ENCODE measurements at places on chromosomes 12 and 14. TPM values are rescaled to one million over a fixed set of nuclear protein-coding genes. Genes with fewer than 3 reads are reported as not detected.
A peak's percentile ranks its signal among the peaks of the same experiment; 100 is the strongest.

Gene COCH
- 9.0 TPM for total RNA-seq

Gene ANKRD33
- not detected for total RNA-seq

Gene CRIP1
- 2.6 TPM for total RNA-seq

Gene NGB
- not detected for total RNA-seq

Gene HOXC12
- under 0.01 TPM for total RNA-seq

GRCh38 chr14:66403183-66403582 lies 83.0 kb upstream of the CCDC196 start:
- peak; percentile 19 for DNase-seq

DNA sequence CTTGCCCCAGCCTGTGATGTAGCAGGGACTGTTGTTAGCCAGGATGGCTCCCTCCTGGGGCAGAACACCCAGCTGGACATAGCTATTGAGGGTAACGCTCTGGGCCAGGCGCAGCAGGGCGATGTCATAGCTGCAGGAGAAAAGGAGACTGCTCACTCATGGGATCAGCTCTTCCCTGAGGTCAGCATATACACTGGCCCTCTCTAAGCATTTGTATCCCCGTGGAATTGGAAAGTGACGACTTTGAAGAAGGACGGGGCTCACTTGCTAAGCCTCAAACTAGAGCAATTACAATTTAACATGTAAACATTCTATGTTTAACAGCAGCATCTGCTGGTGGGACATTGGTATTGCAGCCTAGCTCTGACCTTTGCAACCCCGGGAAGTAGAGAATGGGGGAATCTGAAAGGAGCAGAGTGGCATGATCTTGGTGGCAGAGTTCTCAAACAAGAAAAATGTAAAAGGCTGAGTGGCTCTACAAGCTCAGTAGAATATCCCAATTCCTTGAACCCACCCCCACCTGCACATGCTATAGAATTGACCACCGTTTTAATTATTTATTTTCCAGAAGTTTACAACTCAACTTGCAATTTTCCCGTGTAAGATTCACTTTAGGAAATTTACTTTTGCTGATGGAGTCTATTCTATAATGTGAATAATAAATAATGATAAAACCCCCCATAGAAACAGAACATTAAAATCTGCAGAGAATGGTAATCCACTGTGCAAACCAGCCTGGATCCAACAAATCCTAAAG lies 5.0 kb downstream of the CELA1 start:
- DNase-seq = peak; percentile 70

DNA sequence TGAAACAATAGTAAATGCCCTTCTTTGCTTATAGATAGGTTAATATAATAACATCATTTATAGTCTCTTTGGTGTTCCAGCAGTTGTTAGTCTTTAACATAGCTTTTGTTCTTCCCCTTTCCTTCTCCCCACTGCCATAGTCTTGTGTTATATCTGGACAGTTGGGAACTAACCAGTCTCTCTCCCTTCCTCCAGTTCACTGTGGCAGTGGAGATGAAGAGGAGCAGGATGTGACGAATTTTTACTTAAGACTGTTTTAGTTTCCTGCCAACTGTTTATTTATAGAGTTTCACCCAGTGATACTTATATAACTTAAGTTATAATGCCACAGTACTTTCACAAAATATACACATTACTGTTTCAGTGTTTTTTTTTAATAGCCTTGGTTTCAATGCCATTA lies 277.4 kb downstream of the PDZRN4 start:
- peak; percentile 2 for DNase-seq

DNA sequence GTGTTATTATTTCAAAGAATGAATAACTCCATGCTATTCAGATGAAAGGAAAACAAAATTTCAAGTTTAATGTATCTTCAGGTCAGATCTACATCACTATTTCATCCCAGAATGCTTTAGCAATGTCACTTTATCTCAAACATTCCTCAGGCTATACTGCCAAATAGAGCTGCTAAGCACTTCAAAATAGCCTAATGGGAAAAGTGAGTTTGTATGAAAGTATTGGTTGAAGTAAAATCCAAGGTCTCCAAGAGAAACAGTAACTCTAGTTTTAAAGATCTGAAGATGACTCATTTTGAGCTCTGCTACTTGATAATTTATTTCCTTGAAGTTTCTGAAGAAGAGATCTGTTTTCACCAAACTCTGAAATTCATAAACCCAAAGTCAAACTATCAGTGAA lies 466.2 kb upstream of the FOXG1 start:
- DNase-seq = no peak

GRCh38 chr14:70020352-70021170 lies 141.3 kb downstream of the SMOC1 start:
- no peak for DNase-seq

DNA sequence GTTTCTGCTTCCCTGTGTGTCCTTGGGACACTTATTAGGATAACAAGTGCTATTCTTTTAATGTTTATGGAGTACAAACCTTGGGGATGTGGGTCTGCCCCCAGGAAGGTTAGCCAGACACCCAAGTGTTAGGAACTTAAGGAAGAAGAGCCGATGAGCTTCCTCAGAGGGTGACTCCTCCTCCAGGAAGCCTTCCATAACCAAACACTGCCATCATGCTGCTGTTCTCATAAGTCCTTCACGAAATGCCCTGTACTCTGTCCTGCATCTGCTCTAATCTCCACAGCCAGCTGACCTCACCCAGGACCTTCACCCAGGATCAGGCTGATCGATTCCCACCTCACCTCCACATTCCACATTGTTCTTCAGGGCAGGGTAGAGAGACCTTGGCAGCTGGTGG lies 1.2 kb upstream of the KRT85 start:
- DNase-seq = no peak

DNA sequence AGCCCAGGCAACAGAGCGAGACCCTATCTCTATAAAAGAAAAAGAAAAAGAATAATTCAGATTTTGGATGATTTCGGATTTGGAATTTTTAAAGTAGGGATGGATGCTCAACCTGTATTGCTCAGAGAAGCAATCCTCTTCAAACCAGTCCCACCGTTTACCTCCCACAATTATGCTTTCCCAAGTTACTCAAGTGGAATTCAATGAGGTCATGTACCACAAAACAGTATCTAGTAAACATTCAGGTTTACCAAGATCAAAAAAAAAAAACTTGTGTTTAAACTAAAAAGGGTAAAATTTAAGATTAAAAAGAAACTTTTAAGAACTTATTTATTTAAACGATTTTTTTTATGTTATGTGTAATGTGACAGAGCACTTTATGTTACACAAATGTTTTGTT lies 2.5 kb downstream of the KDM5A start:
- peak; percentile 52 for DNase-seq

DNA sequence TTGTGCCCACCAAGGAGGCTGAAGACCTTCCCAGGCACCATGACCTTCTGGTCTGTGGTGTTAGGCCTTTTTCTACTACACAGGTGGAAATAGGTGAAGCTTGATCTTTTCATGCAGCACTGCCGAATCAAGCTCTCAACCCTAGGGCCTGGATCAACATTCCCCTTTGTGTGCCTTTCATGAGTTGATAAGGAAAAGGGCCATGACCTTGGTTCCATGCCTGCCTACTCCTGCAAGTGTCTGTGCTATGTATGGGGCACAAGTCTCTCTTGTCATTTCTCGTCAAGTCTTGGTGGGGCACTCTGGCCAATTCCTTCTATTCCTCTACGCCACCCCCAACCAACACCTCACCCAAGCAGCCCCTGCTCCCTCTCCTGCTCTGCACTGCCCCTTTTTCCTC lies 154.5 kb downstream of the SLC8A3 start:
- no peak for DNase-seq

- DNase-seq = peak; percentile 48
Measured at GRCh38 chr14:85587151-85587711, 57.3 kb downstream of the FLRT2 start.

DNA sequence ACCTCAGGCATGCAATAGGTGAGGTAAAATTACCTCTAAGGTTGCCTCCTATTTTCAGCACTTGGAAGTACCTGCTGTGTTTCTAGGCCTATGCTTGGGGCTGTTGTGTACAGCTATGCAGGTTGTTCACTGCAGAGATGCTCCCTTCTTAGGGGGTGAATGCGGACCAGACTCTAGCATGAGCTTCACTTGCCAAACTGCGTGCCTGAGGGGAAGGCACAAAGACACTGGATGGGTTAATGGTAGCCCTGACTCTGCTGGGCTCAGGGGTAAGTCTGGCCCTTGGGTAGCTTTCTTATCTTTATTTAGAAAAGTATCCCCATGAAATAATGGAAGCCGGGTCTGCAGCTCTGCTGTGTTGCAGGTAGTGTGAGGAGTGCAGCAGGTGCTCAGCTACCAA lies 35.7 kb downstream of the B4GALNT3 start:
- no peak for DNase-seq

GRCh38 chr14:70013271-70013873 lies 134.2 kb downstream of the SMOC1 start:
- no peak for DNase-seq

DNA sequence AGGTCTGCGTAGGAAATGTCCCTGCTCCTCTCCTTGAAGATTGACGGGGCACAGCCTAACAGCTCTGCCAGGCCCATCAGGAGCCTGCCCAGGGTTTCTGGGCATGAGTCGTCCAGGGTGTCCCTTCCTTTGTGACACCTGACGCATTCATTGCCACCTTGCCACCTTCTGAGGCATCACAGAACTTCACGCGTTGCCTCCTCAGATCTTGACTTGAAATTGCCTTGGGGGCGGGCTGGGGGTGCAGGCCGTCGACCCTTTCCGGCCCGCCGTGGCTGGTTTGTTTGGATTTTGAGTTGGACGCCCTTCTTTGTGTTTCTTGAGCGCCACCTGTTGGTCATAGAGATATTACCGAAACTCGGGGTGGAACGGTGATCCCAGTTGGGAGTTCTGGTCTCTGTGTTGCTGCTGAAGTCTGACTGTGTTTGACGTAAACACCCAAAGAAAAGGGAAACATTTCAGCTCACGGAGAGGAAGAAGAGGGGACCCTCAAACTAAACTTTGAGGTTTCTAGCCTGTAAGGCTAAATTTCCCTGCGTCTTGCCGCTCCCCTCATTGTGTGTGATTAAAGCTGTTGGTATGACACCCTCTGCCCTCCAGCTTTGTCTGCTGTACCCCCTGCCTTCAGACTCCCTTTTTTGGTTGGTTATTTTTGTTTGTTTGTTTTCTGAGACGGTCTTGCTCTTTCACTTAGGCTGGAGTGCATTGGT lies 44.6 kb downstream of the MLXIP start:
- peak; percentile 79 for DNase-seq

- DNase-seq = no peak
Measured at GRCh38 chr12:12521044-12521485, 41.6 kb downstream of the DUSP16 start.

DNA sequence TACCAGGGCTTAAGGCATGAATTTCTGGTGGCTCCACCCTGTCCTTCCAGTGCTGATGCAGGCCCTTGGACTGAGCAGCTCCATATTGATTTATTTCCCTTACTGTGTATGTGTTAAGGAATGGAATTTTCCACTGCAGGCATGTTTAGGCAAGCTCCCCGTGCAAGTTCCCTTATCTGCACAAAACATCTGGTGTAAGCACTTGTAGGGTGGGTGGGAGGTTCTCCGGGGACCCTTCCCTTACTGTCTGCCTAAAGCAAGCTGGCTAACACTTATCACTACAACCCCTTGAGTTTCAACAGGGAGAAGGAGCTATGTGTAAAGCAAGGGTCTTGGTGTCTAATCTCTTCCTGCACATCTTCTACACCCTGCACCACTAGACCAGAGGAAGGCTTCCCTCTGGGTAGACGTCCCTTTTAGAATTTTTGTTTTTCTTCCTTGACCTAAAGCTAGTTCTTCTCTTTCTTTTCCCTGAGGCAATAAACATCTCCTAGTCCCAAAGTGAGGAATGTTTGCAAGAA lies 22.0 kb upstream of the DRAM1 start:
- peak; percentile 90 for DNase-seq

DNA sequence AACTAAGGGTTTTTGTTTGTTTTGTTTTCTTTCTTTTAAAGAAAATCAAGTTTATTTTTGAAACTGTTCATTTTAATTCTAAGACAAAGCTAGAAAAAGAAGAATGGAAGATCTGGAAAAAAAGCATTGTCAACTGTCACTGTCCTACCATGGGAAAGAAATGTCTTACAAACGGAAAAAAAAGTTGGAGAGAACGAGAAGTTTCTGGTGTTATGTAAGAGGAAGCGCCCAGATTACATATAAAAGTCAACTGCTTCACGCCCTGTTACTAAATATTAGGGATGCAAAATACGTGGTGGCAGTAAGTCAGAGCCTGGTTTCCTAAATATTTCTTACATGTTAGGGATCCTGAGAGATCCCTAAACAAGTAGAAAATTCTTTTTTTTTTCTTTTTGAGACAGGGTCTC lies 14.3 kb upstream of the FBXL14 start:
- DNase-seq = no peak

- no peak for DNase-seq
Measured at GRCh38 chr12:44098786-44099185, 262.9 kb downstream of the TMEM117 start.

GRCh38 chr12:7344833-7345606 lies 41.1 kb downstream of the ACSM4 start:
- no peak for DNase-seq

DNA sequence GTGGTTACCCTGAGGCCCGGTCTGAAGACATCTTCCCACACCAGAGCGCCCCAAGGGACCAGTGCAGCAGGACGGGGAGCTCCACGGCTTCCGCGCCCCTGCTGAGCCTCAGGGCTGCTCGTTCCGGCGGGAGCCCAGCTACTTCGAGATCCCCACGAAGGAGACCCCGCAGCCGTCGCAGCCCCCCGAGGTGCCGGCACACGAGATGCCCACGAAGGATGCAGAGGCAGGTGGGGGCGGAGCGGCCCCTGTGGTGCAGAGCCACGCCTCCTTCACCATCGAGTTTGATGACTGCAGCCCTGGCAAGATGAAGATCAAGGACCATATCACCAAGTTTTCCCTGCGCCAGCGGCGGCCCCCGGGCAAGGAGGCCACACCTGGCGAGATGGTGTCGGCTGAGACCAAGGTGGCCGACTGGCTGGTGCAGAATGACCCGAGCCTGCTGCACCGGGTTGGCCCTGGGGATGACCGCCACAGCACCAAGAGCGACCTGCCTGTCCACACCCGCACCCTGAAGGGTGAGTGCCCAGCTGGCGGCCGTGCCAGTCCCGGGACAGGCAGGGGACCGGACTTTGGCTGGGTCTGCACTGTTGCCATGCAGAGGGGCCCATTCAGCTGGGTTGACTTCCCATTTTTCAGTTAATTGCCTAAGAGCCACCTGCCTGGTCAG lies 18.1 kb downstream of the CEP170B start:
- DNase-seq = no peak
